ENCODE measurements at places on chromosomes 2 and 18.
A peak's percentile ranks its signal among the peaks of the same experiment; 100 is the strongest.

- DNase-seq: no peak
These were observed 7.7 kb downstream of the SLC4A10 start for GRCh38 chr2:161631855-161632391.

DNA sequence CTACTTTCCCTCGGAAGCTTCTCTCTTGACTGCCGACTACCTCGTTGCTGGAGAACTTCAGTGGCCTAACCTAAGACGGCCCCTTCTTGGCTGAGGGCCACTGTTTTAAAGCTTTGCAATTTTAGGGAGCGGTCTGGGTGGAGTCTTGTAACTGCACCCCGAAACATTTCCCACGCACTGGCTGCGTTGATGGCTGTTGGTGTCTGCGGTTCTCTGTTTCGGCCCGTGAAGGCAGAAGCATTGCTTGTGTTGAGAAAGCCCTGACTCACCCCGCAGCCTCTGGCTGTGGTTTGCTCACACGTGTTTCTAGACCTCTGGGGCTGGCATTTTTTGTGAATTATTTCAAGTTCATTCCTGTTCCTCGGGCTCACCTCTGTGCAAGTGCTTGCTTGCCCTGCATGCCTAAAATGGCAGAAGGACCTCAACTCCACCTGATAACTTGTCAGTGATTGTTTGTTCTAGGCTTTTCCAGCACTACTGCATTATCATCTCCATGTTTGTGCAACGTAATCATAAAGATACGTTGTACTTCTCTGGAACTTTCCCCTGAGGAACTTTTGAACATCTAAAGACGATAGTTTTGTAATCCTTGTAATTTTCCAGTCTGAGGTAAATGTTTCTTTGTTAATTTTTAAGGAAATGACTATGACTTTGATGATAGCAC lies 94.2 kb upstream of the DLX2 start:
- peak; percentile 92 for DNase-seq

GRCh38 chr2:32887125-32887524 lies 59.6 kb upstream of the LTBP1 start:
- no peak for DNase-seq

- no peak for DNase-seq
These were observed 122.9 kb upstream of the ACVR1C start for GRCh38 chr2:157751462-157752058.

- no peak for DNase-seq
These were observed 78.9 kb downstream of the MAP4K4 start for GRCh38 chr2:101776172-101777043.

- peak; percentile 53 for DNase-seq
These were observed 43.8 kb upstream of the GORASP2 start for GRCh38 chr2:170885130-170885791.

DNA sequence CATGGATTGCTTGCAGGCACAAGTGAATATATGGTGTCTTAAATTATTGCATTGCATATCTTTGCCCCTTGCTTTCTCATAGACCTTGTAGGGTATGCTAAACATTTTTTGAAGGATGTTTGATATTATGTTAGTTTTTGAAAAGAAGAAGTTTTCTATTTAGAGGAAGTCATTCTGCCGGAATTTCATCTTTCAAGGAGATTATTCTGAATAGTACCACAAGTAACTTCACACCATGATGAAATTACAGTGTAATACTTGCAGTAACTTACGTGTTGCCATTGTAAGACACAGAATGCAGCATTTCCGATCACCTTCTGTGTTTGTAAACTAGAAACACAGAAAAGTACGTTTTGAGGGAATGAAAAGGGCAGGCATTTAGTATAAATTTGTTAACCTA lies 71.9 kb downstream of the ACVR2A start:
- DNase-seq: no peak

DNA sequence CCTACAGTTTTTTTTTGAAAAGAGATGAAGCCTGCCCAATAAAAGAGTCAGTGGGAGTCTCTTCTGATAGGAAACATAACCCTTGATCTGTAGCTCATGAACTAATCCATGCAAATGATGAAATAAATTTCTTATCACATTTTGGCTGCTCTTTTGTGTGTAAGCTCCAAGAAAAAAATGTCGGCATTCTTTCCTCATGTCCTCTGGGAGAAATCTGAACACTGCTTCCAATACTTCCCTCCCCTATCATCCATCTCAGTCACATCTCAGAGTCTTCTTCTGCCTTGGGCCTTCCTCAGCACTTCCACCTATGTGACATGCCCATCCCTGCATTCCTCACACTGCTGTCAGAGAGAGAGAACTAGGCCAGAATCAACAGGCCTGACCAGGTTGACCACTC lies 395.7 kb upstream of the ST6GAL2 start:
- no peak for DNase-seq

DNA sequence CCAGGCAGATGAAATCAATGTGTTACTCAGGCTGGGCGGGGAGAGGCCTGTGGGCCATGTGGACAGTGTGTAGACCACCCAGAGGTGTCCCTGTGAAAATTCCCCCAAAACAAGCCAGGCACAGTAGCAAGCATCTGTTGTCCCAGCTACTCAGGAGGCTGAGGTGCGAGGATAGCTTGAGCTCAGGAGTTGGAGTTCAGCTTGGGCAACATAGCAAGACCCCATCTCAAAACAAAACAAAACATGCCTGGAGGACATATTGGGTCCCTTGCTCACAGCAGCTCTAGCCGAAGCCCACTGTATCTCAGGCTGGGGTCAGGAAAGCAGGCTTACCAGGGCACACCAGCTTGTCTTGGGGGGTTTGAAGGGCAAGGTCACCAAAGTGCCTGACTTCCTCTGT lies 4.3 kb upstream of the PTMA start:
- DNase-seq: no peak

DNA sequence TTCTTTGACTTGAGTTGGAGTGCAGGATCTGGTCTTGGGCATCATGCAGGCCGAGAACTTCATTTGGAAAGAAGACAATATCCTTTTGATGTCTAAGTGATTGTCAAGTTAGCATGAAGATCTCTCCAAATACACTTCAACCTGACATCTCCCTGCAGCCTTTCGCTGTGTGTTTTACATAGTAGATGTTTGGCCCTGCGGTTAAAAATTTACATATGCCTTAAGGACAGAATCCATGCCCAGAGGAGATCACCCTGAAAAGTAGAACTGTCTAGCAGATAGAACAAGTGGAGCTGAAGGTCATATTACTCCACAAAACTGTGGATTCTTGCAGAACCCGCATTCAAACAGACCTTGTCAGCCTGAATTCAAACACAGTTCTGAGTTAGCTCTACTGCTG lies 409.9 kb downstream of the LPIN1 start:
- no peak for DNase-seq

- no peak for DNase-seq
These were observed 68.4 kb downstream of the ID2 start for GRCh38 chr2:8750221-8750620.

GRCh38 chr2:200307724-200308545 lies 1.4 kb downstream of the SPATS2L start:
- DNase-seq: peak; percentile 57

DNA sequence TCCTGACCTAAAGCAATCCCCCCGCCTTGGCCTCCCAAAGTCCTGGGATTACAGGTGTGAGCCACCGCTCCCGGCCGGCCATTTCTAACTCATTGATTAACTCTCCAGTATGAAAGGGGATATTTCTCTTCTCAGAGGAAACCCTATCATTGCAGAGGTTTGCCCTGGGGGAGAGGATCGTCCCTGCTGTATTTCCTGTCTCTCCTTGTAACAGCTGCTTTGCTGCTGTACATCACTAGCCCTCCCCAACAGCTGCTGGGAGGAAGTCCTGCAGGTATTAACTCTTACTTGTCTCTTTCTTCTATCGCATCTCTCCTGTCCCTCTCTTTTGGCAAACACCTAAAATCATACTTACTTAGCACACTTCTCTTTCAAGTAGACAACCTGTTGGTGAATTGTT lies 219.0 kb upstream of the DSEL start:
- peak; percentile 2 for DNase-seq

DNA sequence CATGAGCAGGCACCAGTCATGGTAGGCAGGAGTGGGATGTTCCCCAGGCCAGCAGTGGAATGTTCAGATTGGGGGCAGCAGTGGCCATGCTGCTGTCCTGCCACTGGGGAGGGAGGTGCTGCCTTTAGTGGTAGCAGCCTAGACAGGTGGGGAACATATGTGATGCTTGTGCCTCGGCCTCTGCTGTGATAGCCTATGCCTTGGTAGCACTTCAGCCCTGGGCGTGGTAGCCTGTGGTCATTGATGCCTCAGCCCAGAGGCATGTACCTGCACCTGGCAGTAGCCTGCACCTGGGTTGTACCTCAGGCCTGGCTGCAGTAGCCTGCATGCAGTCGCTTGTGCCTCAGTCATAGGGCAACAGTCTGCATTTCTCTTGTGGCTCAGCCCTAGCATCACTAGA lies 7.1 kb downstream of the RFTN2 start:
- DNase-seq: no peak

GRCh38 chr2:19312949-19313348 lies 45.5 kb downstream of the OSR1 start:
- DNase-seq: peak; percentile 61

GRCh38 chr2:219627103-219628100 lies at the start of gene SLC4A3:
Gene SLC4A3, plus strand, starts transcription at chr2:219627630. Its CDS starts 363 bp downstream, at chr2:219627993.
- peak; percentile 63 for DNase-seq

DNA sequence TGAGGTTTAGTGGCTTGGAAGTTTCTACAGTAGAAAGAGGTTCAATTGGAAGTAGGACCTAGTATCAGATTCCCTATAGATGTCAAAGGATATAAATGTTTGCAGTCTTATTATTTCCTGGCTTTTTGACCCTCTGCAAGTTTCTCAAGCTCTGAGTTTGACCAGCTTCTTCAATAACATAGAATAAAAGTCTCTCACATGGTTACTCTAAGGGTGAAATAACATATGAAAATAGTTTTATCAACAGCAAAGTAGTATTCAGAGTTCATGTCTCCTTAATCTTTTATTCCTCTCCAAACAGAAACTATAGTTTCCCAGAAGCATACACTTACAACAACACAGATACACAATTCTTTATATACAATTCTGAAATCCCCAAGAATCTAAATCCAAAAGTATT lies 132.9 kb upstream of the RND3 start:
- no peak for DNase-seq

DNA sequence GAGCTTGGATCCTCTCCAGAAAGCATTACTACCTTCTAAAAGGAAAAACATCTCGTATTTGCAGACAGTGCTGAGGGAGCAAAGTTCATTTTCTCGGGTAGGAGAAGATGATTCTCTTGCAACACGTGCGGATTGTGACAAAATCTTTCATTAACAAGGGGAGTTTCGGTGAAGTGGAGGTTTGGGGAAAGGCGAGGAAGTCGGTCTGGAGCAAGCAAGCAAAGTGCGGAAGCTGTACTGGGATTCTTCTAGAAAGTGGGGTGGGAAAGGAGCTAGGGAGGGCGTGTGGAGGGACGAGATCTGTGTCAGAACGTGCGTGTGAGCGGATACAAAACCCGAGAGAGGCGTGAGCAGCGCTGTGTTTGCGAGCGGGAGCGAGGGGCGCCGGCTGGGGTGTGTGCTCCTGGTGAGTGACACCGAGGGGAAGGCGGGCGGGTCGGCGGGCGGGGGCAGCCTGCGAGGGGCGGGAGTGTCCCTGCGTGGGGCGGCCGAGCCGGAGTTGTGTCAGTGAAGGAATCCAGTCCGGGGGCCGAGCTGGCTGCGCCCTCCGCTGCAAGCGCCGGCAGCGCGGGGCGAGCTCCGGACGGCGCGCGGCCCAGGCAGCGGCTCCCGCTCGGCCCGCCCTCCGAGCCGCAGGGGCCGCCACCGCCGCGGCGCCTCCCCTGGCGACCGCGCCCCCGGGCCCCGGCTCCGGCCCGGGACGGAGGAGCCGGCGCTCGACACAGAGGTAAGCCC lies at the start of gene SPATS2L:
TSS of gene SPATS2L (plus strand) at position 498 of the 735 bp plus-strand sequence. CDS start 82,552 bp downstream, outside the sequence.
- DNase-seq: peak; percentile 88

- no peak for DNase-seq
These were observed 112.5 kb upstream of the GLI2 start for GRCh38 chr2:120622886-120623753.

DNA sequence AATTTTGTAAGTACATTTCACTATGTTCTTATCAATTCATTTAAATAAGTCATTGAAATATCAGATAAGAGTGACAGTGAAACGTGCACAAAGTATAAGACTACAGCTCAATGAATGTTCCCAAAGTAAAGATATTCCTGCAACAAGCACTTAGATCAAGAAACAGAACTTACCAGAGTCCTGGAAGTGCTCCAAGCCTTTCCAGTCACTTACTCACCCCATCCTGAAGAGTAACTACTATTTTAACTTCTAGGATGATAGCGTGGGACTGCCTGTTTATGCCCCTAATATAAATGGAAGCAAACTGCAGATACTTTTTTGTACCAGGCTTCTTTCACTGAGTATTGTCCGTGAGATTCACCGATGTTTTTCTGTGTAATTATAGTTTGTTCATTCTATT lies 768.9 kb downstream of the SLC4A3 start:
- peak; percentile 10 for DNase-seq

DNA sequence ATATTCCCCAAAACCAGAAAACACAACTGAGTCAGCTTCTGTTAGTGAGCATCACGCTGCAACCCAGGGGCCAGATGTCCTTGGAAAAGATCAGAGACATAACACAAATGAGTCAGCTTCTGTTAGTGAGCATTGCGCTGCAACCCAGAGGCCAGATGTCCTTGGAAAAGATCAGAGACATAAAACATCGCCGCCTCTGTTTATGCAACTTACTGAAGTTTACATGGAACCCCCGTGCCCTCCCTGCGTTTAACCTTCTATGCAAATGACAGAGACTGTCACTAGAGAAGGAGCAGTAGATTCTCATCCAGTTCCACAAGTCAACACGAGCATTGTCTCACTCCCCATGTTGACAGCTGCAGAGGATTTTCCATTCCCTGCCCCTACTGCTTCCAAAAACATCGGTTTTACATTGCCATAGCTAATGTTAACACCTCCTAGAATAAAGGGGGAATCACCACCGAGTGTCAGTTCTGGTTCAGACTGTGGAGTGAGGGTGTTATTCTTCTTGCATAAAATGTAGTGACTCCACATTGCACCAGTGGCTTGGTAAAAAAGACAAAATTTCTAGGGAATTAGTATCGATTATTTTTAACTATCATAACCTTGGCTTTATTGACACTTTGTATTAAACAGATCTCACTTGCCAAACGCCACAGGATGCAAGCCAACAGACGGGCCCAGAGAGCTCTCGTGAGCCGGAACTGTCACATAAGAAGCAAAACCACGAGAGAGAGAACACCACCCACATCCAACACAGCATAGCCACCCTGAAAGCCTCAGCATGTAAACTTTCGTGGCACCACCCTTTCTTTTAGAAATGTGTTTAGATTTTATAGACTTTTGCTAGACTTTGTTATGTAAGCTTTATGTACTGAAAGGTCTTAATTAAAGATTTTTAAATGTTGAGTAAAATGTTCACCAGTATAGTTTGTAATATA lies 87.7 kb downstream of the SH3YL1 start:
- DNase-seq: peak; percentile 6
